ENCODE measurements at places on chromosomes 1 and 21.

DNA sequence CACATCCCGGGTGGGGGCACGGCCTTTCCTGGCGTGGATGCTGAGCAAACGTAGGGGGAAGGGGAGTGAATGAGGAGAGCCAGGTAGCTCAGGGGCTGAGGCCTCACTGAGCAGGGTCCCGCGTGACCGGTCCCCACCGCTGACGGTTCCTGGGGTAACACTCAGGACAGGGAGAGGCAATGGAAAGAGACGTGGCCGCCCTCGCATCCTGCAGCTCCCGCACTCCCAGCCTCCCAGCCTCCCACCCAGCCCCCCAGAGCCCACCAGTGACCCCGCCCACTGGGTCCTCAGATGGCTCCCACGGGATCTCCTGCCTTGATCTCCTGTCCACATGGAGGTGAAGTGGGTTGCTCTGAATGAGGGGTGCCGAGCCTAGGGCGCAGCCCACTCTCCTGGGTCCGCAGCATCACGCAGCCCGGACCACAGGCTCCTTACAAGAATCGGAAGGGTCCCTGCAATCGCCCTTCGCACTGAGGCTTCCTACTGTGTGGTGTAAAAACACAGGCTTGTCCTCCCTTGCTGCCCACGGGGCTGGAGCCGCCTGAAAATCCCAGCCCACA, 2.4 kb downstream of the TSPEAR start:
- no peak for DNase-seq
- H3K4me1 ChIP-seq: peaks cover 27% of the 10 kb centered on the region
- no peak overlapping the region for H3K27ac ChIP-seq

DNA sequence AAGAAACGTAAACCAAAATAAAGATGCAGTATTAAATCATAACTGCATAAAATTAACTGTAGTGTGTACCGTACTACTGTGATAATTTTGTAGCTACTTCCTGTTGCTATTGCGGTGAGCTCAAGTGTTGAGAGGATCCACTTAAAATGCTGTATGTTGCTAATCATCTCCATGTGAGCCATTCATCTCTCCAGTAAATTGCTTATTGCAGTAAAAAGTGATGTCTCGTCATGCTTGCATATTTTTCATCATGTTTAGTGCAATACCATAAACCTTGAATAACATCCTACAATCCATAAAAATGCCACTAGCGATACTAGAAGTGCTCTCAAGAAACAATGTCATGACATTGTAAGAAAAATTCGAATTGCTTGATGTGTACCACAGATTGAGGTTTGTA, 66.3 kb downstream of the RAVER2 start:
- H3K27ac ChIP-seq: no peak overlapping the region
- H3K4me1 ChIP-seq: no peaks in the 10 kb centered on the region
- DNase-seq: no peak
- H3K4me3 ChIP-seq: no peak overlapping the region
- peaks cover 5% of the 10 kb centered on the region for H3K36me3 ChIP-seq

- H3K36me3 ChIP-seq: peaks cover 9% of the 10 kb centered on the region
- no peak overlapping the region for H3K4me3 ChIP-seq
- no peak for DNase-seq
- H3K27me3 ChIP-seq: peaks cover 3% of the 10 kb centered on the region
These were observed 4.0 kb downstream of the JUN start for GRCh38 chr1:58779801-58780382.

GRCh38 chr1:43786201-43786958, 79.0 kb downstream of the ST3GAL3 start:
- H3K4me1 ChIP-seq: peaks cover 16% of the 10 kb centered on the region
- H3K36me3 ChIP-seq: no peaks in the 10 kb centered on the region
- H3K4me3 ChIP-seq: no peak overlapping the region

DNA sequence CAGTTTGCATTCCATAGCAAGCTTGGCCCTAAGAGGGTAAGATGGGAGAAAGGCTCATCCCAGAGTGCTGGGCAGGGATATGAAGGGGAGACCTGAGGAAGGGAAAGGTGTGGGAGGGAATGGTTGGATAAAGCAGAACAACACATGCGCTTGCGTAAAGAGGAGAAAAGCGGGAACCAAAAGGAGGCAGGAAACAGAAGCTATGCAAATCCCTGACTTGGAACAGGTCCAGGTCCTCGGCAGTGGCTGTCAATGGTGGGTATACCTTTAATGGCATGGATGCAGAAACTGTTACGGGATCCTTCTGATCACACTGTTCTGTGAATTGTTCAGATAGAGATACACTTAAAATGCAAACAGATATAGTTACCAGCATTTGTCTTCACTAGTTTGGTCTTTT, 455.6 kb downstream of the SIPA1L2 start:
- no peaks in the 10 kb centered on the region for H3K36me3 ChIP-seq
- peaks cover 3% of the 10 kb centered on the region for H3K27me3 ChIP-seq
- DNase-seq: no peak
- peaks cover 3% of the 10 kb centered on the region for H3K4me1 ChIP-seq
- H3K27ac ChIP-seq: no peak overlapping the region
- H3K4me3 ChIP-seq: no peak overlapping the region

- no peak for DNase-seq
- no peaks in the 10 kb centered on the region for H3K36me3 ChIP-seq
- H3K27ac ChIP-seq: no peak overlapping the region
- peaks cover 2% of the 10 kb centered on the region for H3K27me3 ChIP-seq
- peaks cover 1% of the 10 kb centered on the region for H3K4me1 ChIP-seq
These were observed 2.5 kb upstream of the TFAP2E start for GRCh38 chr1:35570589-35571137.

DNA sequence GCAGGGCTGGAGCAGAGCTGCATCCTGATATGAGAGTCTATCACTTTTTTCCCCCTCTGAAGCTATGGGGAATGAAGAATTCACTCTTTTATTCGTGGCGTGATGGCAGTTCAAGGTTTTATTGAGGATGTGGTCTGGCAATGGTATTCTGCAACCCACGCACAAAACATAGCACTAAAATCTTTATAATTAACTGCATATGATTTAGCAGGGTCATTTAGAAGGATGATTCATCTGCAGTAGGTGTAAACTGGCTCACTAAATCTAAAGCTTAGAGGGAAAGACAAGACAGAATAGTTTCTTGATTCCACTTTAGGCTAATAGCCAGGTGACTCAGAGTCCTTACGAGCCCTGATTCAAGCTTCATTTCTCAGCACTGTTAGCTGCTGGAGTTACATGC, 25.0 kb upstream of the CHRM3 start:
- H3K27me3 ChIP-seq: peaks cover 7% of the 10 kb centered on the region
- H3K4me1 ChIP-seq: no peaks in the 10 kb centered on the region
- no peaks in the 10 kb centered on the region for H3K36me3 ChIP-seq
- no peak overlapping the region for H3K4me3 ChIP-seq
- no peak overlapping the region for H3K27ac ChIP-seq
- DNase-seq: no peak

- H3K27me3 ChIP-seq: no peaks in the 10 kb centered on the region
- no peaks in the 10 kb centered on the region for H3K36me3 ChIP-seq
- no peaks in the 10 kb centered on the region for H3K4me1 ChIP-seq
- H3K27ac ChIP-seq: no peak overlapping the region
- DNase-seq: no peak
These were observed 11.9 kb downstream of the COL6A1 start for GRCh38 chr21:45993210-45994085.

- H3K4me1 ChIP-seq: no peaks in the 10 kb centered on the region
- DNase-seq: no peak
- H3K36me3 ChIP-seq: no peaks in the 10 kb centered on the region
- peaks cover 11% of the 10 kb centered on the region for H3K27me3 ChIP-seq
- H3K27ac ChIP-seq: no peak overlapping the region
These were observed 116.9 kb downstream of the EDEM3 start for GRCh38 chr1:184637664-184638240.

GRCh38 chr1:22711071-22711470, 432 bp downstream of the EPHB2 start:
- H3K27me3 ChIP-seq: peaks cover 68% of the 10 kb centered on the region
- no peak for DNase-seq
- H3K4me3 ChIP-seq: no peak overlapping the region
- no peaks in the 10 kb centered on the region for H3K36me3 ChIP-seq
- H3K27ac ChIP-seq: no peak overlapping the region

DNA sequence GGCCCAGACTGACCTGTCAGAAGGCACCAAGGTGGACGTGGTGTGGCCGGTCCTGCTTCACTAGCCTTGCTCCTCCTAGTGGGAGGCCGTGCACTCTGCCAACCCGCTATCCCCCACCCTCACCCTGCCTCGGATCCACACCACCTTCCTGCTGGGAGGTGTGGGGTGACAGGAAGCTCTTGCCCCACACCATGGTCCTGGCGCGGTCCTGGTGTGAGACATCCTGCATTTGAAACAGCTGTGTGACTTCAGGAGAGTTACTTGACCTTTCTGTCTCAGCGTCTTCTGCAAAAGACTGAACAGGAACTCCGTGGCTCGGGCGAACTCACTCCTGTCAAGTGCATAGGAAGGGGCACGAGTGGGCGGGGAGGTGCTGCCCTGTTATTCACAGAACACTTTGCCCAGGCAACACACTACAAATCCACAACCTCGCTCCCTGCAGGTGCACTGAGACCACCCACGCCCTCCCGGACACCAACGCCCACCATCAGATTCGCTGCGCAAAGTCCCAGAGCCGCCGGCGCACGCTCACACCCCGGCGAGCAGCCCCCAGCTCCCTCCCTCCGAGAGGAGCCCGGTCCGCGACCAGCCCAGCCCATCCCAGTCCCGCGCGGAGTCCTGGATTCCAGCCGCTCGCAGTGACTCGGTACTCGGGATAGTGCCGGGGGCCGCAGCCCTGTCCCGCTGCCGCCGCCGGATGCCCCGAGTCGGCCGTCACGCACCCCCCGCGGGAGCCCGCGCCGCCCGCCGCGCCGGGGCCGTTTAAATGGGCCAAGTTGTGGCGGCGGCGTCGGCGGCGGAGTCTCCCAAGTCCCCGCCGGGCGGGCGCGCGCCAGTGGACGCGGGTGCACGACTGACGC, at the start of gene SAMD11:
Gene SAMD11 (plus strand): TSS at position 793 of the 860 bp plus-strand sequence. CDS start 509 bp downstream, outside the sequence.
- H3K36me3 ChIP-seq: no peaks in the 10 kb centered on the region
- H3K4me3 ChIP-seq: peak within 1 kb of the TSS; percentile 64
- peaks cover 51% of the 10 kb centered on the region for H3K27me3 ChIP-seq
- peak within 1 kb of the TSS; percentile 49 for H3K27ac ChIP-seq

GRCh38 chr1:208170252-208170651, 73.9 kb downstream of the PLXNA2 start:
- no peak overlapping the region for H3K27ac ChIP-seq
- H3K27me3 ChIP-seq: peaks cover 14% of the 10 kb centered on the region
- H3K36me3 ChIP-seq: no peaks in the 10 kb centered on the region
- H3K4me1 ChIP-seq: no peaks in the 10 kb centered on the region
- no peak for DNase-seq

DNA sequence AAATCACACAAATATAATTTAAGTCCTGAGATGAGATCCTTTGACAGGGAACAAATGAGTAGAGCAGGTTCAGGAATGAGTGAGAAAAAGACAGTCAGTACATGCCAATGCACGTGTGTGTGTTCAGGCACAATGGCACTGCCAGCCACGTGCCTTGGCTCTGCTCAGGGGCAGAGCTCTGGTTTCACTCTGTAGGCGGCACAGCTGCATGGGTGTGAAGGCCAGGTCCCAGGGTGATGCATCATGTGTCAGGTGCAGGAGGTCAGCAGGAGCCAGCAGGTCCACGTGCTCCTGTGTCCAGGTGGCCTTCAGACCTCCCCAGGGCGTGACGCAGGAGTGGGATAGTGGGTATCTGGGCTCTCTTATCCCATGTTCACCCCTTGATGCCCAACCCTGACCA, 386.1 kb downstream of the KCNH1 start:
- no peaks in the 10 kb centered on the region for H3K4me1 ChIP-seq
- peaks cover 2% of the 10 kb centered on the region for H3K27me3 ChIP-seq
- H3K27ac ChIP-seq: no peak overlapping the region

DNA sequence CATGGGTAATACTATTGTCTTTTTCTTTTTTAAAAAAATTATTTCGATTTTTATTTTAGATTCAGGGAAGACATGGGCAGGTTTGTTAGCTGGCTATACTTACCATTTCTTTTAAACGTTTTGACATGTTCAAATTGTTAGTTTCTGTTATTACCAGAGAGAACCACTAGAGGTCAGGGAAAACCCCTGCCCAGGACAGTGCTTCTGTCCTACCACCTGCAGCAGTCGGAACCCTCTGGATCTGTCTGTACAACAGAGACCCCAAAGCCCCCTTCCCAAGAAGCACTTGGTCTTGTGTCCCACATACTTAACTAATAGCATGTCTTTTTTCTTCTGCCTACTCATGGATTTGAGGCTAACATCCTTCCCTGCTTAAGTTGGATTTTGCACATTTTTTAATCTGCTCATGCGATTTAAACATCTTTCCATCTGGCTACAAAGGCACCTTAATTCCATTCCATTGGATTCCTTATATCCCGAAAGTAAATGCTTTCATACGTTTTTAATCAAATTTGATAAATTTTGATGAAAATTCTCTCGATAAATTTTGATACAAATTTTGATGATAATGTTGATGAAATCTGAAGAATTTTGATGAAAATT, 10.0 kb upstream of the C1orf115 start:
- peak; percentile 15 for DNase-seq
- no peaks in the 10 kb centered on the region for H3K27me3 ChIP-seq
- H3K4me1 ChIP-seq: peaks cover 4% of the 10 kb centered on the region
- H3K27ac ChIP-seq: no peak overlapping the region
- no peaks in the 10 kb centered on the region for H3K36me3 ChIP-seq

GRCh38 chr1:225427235-225428067, at the start of gene LBR:
Gene LBR (minus strand): TSS chr1:225428038. CDS start chr1:225424075, 3,963 bp downstream.
- peak; percentile 54 for DNase-seq
- H3K4me3 ChIP-seq: peak within 1 kb of the TSS; percentile 89
- H3K36me3 ChIP-seq: peaks cover 14% of the 10 kb centered on the region
- peaks cover 52% of the 10 kb centered on the region for H3K4me1 ChIP-seq

GRCh38 chr1:199246716-199247115, 607.9 kb downstream of the PTPRC start:
- no peaks in the 10 kb centered on the region for H3K36me3 ChIP-seq
- no peaks in the 10 kb centered on the region for H3K4me1 ChIP-seq
- peaks cover 4% of the 10 kb centered on the region for H3K27me3 ChIP-seq
- H3K4me3 ChIP-seq: no peak overlapping the region

DNA sequence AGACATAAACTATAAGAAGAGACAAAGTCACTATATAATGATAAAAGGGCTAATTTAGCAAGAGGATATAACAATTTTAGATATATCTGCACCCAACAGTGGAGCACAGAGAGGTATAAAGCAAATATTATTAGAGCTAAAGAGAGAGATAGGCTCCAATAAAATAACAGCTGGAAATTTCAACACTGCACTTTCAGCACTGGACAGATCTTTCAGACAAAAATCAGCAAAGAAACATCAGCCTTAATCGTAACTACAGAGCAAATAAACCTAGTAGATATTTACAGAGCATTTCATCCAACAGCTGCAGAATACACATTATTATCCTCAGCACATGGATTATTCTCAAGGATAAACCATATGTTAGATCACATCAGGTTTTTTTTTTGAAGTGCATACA, 642.9 kb downstream of the AMY1C start:
- no peak overlapping the region for H3K4me3 ChIP-seq
- no peak for DNase-seq
- no peaks in the 10 kb centered on the region for H3K4me1 ChIP-seq
- H3K36me3 ChIP-seq: no peaks in the 10 kb centered on the region

Measured in activated CD4-positive, alpha-beta memory T cell treated with anti-CD3 and anti-CD28 coated beads for 36 hours (primary cell).